ENCODE measurements at places on chromosomes 7 and 10.

DNA sequence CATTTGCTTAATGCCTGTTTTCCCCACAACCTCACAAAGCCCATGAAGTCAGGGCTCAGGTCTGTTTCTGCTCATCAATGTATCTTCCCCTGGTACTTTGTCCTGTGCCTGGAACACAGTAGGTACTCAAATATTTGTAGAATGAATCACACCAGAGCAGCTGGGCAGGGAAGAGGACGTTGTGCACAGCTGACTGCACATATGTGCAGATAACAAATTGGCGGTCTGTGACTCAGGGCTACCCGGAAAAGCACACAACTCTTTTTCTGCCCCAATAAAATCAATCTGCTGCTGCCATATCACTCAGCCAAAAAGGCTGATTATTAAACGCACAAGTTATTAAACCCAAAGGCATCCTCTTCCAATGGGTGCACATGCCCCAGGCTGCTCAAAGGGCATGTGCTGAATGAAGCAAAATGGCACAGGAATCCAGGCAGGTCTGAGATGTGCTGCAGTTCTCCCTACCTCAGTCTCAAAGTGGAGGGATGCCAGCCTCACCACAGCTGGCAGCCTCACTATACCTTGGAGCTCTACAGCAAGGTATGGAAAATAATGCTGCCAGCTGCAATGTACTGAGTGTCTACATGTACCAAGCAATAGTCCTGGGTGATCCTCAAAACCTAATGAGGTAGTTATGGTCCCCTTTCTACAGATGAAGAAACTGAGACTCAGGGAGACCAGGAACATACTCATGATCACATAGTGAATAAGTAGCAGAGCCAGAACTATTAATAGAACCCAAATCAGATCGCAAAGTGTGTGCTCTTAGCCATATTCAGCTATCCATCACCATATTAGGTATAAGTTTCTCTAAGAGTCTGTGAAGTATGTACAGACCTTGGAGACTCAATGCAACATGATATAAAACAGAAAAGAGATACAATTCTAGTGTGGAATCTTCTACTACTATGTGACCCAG is 43.4 kb downstream of the SORBS1 start:
- no peak for DNase-seq

- DNase-seq = peak; percentile 37
These were observed 694 bp upstream of the FAS start for GRCh38 chr10:88989824-88990383.

DNA sequence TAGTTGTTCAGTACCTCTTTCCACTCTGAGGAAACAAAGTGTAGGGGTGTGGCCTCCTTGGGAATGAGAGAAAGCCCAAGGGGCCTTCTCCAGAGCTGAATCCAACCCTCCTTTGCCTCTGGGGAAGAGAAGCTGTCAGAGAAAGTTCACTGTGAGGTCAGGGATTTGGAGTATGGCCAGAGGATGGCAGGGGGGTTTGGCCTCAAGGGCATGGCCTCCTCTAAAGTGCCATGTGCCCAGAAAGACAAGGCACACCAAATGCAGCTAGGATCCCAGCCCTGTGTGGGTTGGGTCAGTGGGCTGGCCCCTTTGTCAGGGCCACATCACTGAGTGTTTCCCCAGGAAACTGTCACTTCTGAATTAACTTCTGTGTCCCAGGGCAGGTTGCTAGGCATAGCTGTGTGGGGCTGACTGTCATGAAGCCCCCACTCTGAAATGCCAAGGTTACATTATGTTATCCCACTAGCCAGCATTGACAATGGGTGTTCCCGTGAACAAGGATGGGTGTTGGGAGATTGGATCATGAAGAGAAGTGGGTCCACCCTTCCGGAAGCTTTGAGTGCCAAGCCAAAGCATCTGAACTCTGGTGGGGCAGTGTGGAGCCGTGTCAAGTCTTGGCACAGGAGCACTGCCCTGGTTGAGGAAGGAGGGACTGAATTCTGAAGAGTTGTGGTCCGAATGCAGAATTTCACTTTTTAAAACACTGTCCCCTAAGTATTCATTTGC is 123.3 kb downstream of the ZMIZ1 start:
- no peak for DNase-seq

GRCh38 chr10:26806557-26806956 is 54.2 kb downstream of the ABI1 start:
- DNase-seq = no peak

DNA sequence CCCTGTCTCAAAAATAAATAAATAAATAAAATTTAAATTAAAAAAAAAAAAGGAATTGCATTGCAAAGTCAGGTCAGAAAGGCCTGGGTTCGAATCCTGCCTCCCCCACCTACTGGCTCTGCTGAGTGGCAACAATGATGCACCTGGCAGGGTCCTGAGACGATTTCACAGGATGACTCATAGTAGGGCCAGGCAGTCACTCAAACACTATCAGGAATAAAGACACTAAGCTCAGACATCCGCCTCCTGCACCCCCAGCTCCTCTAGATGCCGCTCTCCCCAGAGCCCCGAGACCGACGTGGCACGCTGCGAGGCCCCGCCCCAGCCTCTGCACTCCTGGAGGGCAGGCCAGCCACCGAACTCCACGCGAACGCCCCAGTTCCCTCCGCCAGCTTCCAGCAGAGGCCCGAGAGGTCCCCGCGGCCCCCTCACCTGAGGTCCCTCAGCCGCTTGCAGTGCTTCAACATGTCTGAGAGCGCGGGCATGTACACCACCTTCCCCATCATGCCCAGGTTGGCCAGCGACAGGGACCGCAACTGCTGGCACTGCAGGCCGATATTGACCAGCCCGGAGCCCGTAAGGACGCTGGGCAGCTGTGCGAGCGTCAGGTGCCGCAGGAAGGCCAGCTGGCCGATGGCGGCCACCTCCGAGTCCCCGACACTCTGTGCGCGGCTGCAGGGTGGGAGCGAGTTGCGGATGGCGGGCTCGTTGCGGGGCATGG is 76.6 kb upstream of the TNRC18 start:
- DNase-seq = no peak

DNA sequence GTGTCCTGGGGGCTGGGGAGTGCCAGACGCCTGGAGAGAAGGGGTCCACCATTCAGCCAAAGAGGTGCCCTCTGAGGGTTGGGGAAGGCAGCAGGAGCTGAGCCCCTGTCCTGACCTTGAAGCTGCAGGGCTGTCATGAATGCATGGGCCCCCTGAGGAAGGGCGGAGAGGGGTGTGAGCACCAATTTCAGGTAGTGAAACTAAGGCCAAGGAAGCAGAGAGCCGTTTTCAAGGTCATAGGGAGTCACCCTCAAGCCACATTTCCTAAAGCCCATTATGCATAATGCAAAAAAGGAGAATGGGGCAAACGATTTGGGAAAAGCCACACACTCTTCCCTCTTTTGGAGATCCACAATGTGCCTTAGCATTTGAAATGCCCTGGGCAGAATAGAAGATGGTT is 37.2 kb downstream of the FIGNL1 start:
- no peak for DNase-seq

GRCh38 chr10:31698181-31698830 is 230.3 kb downstream of the ARHGAP12 start:
- DNase-seq = no peak

DNA sequence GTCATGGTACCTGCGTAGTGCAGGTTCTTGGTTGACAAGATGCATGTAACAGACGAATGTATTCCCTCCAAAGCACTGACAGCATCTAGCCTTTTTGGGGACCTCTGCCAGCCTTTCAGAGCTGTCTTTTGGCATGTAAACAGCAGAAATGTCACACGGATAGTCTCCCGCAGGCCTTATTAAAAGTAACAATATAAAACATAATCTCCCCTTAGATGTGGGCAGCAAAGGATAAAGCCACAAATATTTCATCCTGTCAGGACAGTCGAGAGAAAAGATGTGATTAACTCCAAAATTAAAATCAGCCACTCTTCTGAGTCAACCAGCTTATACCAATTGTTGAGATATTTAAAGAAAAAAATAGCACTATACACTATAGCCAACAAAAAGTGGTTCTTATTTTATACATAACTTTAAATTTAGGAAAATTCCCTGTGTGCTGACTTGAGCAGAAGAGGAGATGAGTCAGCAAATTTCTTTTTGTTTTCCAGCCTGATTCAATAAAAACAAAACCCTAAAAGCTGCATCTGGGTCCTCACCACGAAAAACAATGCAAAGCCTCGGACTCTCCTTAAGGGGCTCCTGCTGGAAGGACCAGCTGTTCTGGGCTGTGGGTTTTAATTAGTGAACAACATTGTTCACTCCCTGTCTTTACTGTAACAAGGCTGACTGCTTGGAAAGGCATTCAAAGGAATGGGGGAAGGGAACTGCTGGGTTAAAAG is 240.2 kb downstream of the ADAM12 start:
- no peak for DNase-seq

- no peak for DNase-seq
These were observed 617.9 kb upstream of the MKI67 start for GRCh38 chr10:128744092-128744491.

DNA sequence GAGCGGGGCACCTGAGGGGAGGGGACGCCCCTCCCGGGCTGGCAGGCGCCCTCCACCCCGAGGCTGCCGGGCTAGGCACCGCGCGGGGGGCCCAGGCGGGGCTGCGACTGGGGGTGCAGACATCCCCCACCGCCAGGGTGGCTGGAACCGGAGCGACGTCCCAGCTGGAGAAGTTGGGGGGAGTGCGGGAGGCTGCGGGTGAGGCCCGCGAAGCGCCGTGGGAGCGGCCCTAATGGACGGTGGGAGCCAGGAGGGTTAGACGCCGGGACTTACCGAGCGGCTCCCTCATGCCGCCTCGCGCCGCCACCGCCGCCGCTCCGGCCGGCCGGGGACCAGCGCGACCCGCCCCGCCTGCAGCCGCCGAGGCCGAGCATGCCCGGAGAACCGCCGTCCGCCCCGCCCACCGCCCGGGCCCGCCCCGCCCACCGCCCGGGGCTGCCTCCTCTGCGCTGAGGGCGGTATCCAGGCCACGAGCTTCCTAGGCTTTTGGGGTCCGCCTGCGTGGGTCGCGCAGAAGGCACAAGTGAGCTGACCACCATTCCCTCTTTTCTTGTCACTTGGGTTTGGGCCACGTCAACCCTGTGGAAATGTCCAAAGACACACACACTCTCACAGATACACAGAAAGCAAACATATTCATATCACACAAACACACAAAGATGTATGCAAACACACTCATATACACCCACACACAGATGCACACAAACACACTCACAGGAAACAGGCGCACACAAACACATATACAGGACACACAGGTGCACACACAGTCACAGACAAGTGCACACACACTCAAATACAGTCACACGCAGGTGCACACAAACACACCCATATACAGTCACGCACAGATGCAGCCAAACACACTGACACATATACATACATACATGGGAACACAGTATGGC is at the start of gene JCAD:
TSS of gene JCAD (minus strand) at position 378 of the 899 bp plus-strand sequence. CDS start 11,774 bp downstream, outside the sequence.
- DNase-seq = peak; percentile 40

DNA sequence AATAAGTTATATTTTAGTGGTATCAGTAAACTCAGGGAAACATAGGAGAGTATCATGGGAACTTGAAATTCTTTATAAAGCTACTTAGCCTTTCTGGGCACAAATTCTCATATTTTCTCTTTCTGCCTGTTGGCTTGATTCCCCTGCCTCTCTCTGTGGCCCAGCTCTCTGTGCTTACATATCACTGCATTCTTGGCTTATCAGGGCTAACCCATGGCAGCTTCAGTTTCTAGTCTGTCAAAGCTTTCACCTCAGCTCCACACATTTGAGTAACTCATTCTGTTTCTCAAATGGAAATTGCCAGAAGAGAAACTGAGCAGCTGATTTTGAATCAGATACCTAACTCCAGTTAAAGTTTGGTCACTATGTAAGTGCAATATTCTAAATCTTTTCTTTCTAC is 713.1 kb downstream of the DNAJB9 start:
- no peak for DNase-seq

GRCh38 chr10:126479280-126479895 is 91.1 kb upstream of the ADAM12 start:
- DNase-seq = no peak

DNA sequence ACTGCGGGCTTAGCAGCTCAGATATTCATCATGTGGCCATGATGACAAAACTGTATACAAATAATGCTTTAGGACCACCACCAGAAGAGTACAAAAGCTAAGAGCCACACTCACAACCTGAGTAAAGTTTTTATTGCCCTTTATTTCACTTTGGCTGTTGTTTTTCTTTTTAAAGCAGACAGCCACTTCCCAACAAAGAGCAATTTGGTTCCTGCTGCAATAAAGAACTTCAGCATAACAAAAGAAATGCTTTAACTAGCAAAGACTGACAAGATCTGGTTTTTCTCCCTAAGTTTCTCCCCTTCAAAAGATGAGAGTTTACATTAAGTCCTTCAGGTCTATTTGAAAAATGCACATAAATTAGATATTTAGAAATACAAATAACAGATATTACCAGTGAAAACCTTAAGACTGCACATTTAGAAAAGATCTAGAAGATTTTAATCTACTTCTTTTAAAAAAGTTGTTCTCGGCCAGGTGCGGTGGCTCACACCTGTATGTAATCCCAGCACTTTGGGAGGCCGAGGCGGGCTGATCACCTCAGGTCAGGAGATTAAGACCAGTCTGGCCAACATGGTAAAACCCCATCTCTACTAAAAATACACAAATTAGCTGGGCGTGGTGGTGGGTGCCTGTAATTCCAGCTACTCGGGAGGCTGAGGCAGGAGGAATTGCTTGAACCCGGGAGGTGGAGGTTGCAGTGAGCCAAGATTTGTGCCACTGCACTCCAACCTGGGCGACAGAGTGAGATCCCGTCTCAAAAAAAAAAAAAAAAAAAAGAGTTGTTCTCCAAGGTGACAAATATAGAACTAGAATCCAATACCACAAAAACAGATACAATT is 59.4 kb downstream of the WAPL start:
- no peak for DNase-seq

DNA sequence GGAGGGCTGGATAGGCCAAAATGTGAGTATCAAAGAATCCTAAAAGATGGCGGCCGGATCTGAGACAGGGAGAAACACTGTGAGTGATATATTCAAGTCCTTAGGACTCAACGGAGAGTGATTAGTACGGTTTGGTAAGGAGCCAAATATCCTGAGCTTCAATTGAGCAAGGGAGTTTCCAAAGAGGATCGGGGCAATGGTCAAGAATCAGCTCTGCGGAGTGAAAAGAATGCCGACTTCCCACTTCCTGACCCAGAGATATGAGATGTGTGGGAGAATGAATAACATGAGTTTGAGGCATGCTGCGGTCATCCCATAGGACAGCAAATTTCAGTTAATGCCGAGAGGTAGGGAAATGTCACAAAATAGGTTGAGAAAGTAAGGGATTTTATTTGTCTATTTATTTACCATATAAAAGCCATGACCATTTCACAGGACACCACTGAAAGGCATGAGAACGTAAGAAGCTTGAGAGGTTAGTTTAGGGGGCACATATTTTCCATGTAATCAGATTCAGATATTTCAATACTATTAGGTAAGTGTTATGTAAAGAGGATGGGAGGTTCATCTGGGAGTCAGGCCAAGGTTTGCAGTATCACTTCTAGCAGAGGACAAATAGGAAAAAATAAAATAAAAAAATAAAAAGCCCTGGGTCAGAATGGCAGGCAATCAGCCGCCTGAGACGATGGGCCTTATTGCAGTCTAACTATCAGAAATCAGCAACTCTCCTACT is 165.6 kb downstream of the HGF start:
- DNase-seq = no peak

DNA sequence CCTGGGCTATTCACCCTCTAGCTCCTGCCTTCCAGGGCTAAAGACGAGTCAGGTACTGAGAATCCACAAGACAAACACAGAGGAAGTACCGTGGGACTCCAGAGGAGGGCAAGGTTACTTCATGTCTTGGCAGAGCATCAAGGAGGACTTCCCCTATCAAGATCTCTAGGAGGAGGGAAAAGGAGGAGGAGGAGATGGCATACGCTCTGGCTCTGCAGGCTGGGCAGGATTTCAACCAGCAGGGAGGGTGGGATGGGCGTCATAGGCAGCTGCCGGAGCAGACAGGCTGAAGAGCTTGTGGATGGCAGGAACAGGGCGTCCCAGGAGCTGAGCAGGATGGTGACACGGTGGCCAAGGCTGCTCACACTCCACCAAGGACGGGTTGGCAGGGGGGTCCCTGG is 21.3 kb downstream of the MDH2 start:
- DNase-seq = no peak

All from CD4-positive, alpha-beta T cell treated with Interleukin-21 for 1 hour (primary cell).